T-helper 2 cell treated with Interferon-gamma antibody and Interleukin-4, amounts not matched to agents 5 μg/mL and 100 μg/mL, for 36 hours (primary cell): ENCODE measurements at places on chromosomes 11 and 22.

DNA sequence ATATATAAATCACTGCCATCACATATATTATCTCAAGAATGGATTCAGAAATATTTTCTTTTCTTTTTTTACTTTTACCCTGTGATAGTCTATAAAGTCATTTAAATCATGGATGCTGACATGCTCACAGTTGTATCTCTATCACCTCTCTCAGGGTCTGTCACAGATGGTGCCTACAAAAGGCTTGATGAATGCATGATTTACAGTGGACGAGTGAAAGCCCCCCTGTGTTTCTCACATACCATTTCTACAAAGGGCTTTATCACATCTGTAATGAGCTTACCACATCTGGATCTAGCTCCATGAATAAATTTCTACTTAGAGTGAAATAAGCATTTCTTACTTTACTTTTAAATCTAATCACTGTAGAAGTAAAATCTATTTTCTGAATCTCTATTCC is 121.4 kb upstream of the CARD18 start:
- H3K36me3 ChIP-seq, result no peaks in the 10 kb centered on the region
- no peaks in the 10 kb centered on the region for H3K27me3 ChIP-seq
- H3K4me1 ChIP-seq, result no peaks in the 10 kb centered on the region
- no peak overlapping the region for H3K27ac ChIP-seq

- no peak overlapping the region for H3K27ac ChIP-seq
- DNase-seq, result no peak
- H3K4me1 ChIP-seq, result no peaks in the 10 kb centered on the region
- no peak overlapping the region for H3K4me3 ChIP-seq
Observed at GRCh38 chr11:19963697-19964387, 196.4 kb downstream of the DBX1 start.

- H3K36me3 ChIP-seq, result peaks cover 39% of the 10 kb centered on the region
- H3K27me3 ChIP-seq, result no peaks in the 10 kb centered on the region
- DNase-seq, result no peak
- no peak overlapping the region for H3K27ac ChIP-seq
- H3K4me3 ChIP-seq, result no peak overlapping the region
Observed at GRCh38 chr22:31800065-31800464, 46.2 kb downstream of the DEPDC5 start.

DNA sequence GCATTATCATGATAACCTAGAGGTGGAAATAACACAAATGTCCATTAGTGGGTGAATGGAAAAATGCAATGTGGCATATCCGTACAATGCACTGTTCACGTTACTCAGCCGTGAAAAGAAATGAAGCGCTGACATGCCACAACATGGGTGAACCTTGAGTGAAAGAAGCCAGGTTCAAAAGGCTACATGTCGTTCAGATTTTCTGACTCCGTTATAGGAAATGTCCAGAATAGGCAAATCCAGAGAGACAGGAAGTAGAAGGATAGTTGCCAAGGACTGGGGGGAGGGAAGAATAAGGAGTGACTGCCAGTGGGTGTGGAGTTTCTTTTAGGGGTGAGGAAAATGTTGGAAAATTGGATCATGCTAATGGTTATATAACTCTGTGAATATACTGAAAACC is 133.8 kb downstream of the ATXN10 start:
- H3K27ac ChIP-seq, result no peak overlapping the region
- H3K27me3 ChIP-seq, result no peaks in the 10 kb centered on the region
- no peak overlapping the region for H3K4me3 ChIP-seq
- H3K36me3 ChIP-seq, result peaks cover 6% of the 10 kb centered on the region
- no peak for DNase-seq

GRCh38 chr11:74005721-74006517 is 3.0 kb downstream of the UCP3 start:
- no peak for DNase-seq
- H3K4me1 ChIP-seq, result peaks cover 66% of the 10 kb centered on the region
- H3K36me3 ChIP-seq, result peaks cover 35% of the 10 kb centered on the region
- H3K27ac ChIP-seq, result peak overlapping the region; percentile 94
- peak overlapping the region; percentile 79 for H3K4me3 ChIP-seq

DNA sequence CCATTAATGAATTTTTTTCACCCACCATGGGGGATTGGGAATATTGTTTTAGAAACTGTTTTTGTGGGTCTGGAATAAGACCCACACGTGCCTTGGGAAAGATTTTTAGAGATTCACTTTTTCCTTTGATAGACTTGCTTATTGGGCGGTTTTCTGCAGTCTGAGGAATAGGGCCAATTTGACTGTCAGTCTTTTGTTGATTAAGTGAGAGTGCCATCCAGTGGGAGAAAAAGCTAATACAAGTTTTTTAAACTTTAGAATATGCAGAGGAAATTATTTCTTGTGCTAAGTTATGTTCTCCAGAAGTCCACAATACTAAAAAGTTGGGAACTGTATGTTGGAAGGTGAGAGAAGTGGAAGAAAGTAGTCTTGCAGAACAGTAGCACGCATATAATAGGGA is 56.1 kb downstream of the PRMT3 start:
- no peaks in the 10 kb centered on the region for H3K36me3 ChIP-seq
- H3K27ac ChIP-seq, result no peak overlapping the region
- no peak for DNase-seq
- H3K4me1 ChIP-seq, result peaks cover 1% of the 10 kb centered on the region
- H3K4me3 ChIP-seq, result no peak overlapping the region

GRCh38 chr11:113994077-113994954 is 19.4 kb downstream of the HTR3A start:
- no peak overlapping the region for H3K27ac ChIP-seq
- H3K36me3 ChIP-seq, result no peaks in the 10 kb centered on the region
- no peaks in the 10 kb centered on the region for H3K4me1 ChIP-seq
- H3K27me3 ChIP-seq, result peaks cover 8% of the 10 kb centered on the region
- DNase-seq, result no peak
- no peak overlapping the region for H3K4me3 ChIP-seq

- no peaks in the 10 kb centered on the region for H3K4me1 ChIP-seq
- H3K4me3 ChIP-seq, result no peak overlapping the region
- no peak for DNase-seq
- no peaks in the 10 kb centered on the region for H3K36me3 ChIP-seq
- no peak overlapping the region for H3K27ac ChIP-seq
- no peaks in the 10 kb centered on the region for H3K27me3 ChIP-seq
Observed at GRCh38 chr11:134802116-134802515, 390.1 kb upstream of the B3GAT1 start.

GRCh38 chr11:103696123-103696522 is 340.3 kb upstream of the DDI1 start:
- no peak for DNase-seq
- H3K27ac ChIP-seq, result no peak overlapping the region
- no peaks in the 10 kb centered on the region for H3K4me1 ChIP-seq
- H3K36me3 ChIP-seq, result no peaks in the 10 kb centered on the region

DNA sequence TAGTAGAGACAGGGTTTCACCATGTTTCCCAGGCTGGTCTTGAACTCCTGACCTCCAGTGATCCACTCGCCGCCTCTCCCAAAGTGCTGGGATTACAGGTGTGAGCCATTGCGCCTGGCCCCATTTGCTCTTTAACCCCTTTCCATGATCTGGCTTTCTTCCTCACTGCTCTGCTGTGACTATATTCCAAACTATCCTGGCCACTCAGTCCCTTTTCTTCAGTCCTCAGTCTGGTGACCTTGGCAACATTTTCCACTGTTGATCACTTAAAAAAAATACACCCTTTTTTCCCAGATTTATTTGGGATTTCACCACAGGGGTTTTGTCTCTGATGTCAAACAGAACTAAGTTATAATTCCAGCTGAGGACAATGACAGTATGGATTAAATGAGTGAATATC is 24.5 kb downstream of the MMP20 start:
- no peak overlapping the region for H3K4me3 ChIP-seq
- H3K27me3 ChIP-seq, result no peaks in the 10 kb centered on the region
- DNase-seq, result no peak
- peaks cover 21% of the 10 kb centered on the region for H3K4me1 ChIP-seq
- no peak overlapping the region for H3K27ac ChIP-seq
- no peaks in the 10 kb centered on the region for H3K36me3 ChIP-seq

GRCh38 chr11:85044911-85045310 is 582.2 kb downstream of the DLG2 start:
- no peak for DNase-seq
- no peak overlapping the region for H3K27ac ChIP-seq
- no peaks in the 10 kb centered on the region for H3K27me3 ChIP-seq
- no peaks in the 10 kb centered on the region for H3K36me3 ChIP-seq

DNA sequence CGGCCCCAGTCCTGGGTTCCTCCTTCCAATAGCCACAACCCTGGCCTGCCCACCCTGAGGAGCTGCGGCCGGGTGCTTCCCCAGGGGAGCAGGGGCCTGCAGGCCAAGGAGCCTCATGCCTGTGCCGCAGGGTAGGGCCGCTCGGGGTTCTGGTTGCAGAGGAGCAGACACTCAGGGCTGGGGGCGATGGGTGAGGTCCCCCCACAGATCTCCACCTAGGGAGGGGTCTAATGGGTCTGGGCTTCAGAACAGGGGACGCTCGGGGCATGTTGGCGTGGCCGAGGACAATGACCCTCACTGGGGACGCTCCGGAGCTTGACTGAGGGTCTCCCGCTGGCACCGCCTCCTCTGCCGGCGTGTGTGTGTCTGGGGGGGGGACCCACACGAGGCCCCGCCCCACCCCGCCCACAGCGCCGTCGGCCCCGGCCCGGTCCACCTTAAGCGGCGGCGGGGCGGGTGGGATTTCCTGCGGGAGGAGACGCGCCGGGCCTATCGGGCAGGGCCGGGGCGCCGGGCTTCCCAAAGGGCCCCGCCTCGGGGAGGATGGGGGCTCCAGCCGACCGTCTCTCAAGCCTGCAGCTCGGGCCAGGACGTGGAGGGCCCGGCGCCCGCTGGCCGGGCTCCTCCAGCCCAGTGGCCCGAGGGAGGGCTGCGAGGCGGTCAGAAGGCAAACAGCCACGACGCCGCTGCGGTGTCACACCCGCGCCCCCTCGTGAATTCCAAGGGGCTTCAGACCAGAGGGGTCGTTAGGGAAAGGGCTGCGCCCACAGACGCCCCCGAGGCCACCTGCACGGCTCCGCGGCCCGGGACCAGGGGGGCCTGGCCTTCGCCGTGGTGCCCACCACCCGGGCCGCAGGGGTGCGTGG is 640 bp upstream of the ZDHHC8 start:
- no peak overlapping the region for H3K27ac ChIP-seq
- H3K4me3 ChIP-seq, result peak overlapping the region; percentile 65
- H3K36me3 ChIP-seq, result peaks cover 13% of the 10 kb centered on the region
- peaks cover 11% of the 10 kb centered on the region for H3K4me1 ChIP-seq
- no peaks in the 10 kb centered on the region for H3K27me3 ChIP-seq

DNA sequence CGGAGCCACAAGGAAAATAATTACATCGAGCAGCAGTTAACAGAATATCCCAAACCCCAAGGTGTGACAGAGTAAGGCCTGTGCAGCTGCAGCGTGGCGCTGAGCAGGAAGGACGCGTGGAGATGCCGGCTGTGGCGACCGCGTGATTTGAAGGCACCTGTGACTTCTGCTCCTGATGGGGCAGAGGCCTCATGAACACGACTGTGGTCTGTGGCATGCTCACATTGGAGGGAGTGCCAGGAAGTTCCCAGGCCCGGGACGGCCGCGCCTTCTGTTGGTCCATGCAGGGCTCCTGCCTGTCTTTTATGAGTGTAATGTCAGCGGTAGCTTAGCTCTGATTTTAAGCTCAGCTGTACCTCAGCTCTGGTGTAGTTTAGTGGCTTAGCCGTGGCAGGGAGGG is 50.4 kb downstream of the TPCN2 start:
- DNase-seq, result no peak
- H3K36me3 ChIP-seq, result no peaks in the 10 kb centered on the region
- no peak overlapping the region for H3K4me3 ChIP-seq
- H3K4me1 ChIP-seq, result no peaks in the 10 kb centered on the region

- H3K27me3 ChIP-seq, result no peaks in the 10 kb centered on the region
- DNase-seq, result no peak
- no peak overlapping the region for H3K4me3 ChIP-seq
- no peak overlapping the region for H3K27ac ChIP-seq
Observed at GRCh38 chr11:41289408-41289807, 170.0 kb downstream of the LRRC4C start.

GRCh38 chr11:82790723-82791484 is 57.2 kb upstream of the FAM181B start:
- no peak overlapping the region for H3K27ac ChIP-seq
- H3K27me3 ChIP-seq, result no peaks in the 10 kb centered on the region
- no peaks in the 10 kb centered on the region for H3K36me3 ChIP-seq
- DNase-seq, result no peak
- H3K4me1 ChIP-seq, result no peaks in the 10 kb centered on the region

DNA sequence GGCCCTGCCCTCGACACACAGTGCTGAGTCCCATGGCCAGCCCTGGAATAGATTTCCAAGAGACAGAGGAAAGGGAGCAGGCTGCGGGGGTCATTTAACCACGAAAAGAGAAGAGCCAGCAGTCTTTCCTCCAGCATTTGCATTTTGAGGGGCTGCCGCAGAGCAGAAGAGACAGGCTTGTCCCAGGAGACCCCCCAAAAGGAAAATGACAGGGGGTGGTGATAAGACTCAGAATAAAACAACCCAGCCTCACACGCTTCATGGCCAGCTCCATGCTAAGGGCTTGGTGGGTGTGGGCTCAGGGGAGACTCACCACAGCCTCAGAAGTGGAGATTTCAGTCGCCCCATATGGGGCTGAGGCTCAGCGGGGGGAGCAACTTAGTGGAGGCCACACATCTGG is 16.9 kb downstream of the TRIOBP start:
- H3K36me3 ChIP-seq, result no peaks in the 10 kb centered on the region
- no peak for DNase-seq
- no peaks in the 10 kb centered on the region for H3K27me3 ChIP-seq
- no peaks in the 10 kb centered on the region for H3K4me1 ChIP-seq

GRCh38 chr11:90744169-90744568 is 521.3 kb upstream of the CHORDC1 start:
- no peaks in the 10 kb centered on the region for H3K27me3 ChIP-seq
- no peak overlapping the region for H3K4me3 ChIP-seq
- no peaks in the 10 kb centered on the region for H3K4me1 ChIP-seq
- no peak overlapping the region for H3K27ac ChIP-seq

DNA sequence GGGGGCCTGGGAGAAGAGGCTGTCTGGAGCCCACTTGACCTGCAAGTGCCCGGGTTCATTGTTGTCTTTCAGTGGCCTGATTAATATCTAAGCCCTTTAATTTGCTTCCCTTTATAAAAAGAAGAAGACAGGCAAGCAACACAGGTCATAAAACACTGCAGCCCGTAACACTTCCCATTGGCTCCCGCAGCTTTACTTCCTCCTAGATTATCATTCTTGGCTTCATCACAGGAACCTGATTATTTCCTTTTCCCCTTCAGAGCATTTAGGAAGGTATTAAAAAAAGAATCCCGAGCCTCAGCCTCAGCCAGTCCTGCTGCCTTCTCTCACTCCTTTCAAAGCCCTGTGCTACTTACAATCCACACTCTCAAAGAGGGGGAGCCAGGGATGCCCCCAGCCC is 183.2 kb downstream of the GRIK4 start:
- no peaks in the 10 kb centered on the region for H3K4me1 ChIP-seq
- H3K36me3 ChIP-seq, result no peaks in the 10 kb centered on the region
- DNase-seq, result no peak
- H3K27me3 ChIP-seq, result peaks cover 5% of the 10 kb centered on the region
- H3K4me3 ChIP-seq, result no peak overlapping the region
- H3K27ac ChIP-seq, result no peak overlapping the region

- no peak overlapping the region for H3K27ac ChIP-seq
- H3K4me3 ChIP-seq, result no peak overlapping the region
- H3K36me3 ChIP-seq, result no peaks in the 10 kb centered on the region
- no peak for DNase-seq
- no peaks in the 10 kb centered on the region for H3K4me1 ChIP-seq
Observed at GRCh38 chr22:27237080-27237741, 564.3 kb downstream of the MN1 start.

- H3K4me3 ChIP-seq, result peak overlapping the region; percentile 94
- peaks cover 62% of the 10 kb centered on the region for H3K36me3 ChIP-seq
- no peaks in the 10 kb centered on the region for H3K27me3 ChIP-seq
- peaks cover 46% of the 10 kb centered on the region for H3K4me1 ChIP-seq
- no peak for DNase-seq
Observed at GRCh38 chr11:66637557-66638176, 836 bp upstream of the RBM4 start.
